ENCODE measurements at places on chromosomes 4 and X. TPM values are rescaled to one million over a fixed set of nuclear protein-coding genes. Genes with fewer than 3 reads are reported as not detected.

- peak; percentile 66 for DNase-seq
Measured at GRCh38 chrX:49291615-49292337, 11.7 kb upstream of the GAGE10 start.

DNA sequence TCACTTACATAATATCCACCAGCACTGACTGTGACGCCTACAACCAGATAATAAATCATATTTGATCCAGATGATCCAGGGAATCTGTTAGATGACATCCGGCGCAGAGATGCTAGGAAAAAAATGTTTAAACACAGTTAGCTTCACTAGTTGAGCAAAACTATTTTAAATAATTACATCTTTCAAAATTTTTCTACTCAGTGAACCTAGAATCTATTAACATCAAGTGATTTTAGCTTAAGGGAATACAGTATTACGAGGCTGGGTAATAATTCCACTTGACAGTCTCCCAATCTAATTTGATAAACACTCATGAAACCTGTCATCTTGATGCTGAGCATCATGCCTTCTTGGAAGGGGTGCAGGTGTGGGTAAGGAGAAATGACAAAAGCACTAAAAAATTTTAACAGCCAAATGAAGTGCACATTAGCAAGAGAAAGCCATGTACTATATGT is 4.7 kb downstream of the MGARP start:
- DNase-seq = no peak

DNA sequence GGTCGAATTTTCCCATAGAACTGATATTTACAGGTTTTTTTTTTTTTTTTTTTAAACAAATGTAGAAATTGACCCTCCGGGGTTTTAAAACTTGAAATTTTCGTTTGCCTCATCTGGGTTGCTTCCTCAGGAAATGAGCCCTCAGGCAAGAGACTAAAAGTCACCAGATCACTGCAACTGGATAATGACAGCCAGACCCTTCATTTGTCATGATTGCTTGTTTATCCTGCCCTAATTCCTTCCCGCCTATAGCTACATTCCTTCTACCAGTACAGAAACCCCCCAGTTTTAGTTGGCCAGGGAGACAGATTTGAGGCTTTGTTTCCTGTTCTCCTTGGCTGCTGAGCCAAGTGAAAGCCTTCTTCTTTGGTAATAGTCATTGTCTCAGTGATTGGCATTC is 44.0 kb upstream of the IGFBP7 start:
- no peak for DNase-seq

Gene NAP1L2
- total RNA-seq = 5.9 TPM

Data from ovary (tissue), 10 donors.